GOT3 (cell line): ENCODE measurements at places on chromosomes 4 and X.

GRCh38 chr4:40848940-40849339, 99.2 kb downstream of the NSUN7 start:
- no peak for DNase-seq

DNA sequence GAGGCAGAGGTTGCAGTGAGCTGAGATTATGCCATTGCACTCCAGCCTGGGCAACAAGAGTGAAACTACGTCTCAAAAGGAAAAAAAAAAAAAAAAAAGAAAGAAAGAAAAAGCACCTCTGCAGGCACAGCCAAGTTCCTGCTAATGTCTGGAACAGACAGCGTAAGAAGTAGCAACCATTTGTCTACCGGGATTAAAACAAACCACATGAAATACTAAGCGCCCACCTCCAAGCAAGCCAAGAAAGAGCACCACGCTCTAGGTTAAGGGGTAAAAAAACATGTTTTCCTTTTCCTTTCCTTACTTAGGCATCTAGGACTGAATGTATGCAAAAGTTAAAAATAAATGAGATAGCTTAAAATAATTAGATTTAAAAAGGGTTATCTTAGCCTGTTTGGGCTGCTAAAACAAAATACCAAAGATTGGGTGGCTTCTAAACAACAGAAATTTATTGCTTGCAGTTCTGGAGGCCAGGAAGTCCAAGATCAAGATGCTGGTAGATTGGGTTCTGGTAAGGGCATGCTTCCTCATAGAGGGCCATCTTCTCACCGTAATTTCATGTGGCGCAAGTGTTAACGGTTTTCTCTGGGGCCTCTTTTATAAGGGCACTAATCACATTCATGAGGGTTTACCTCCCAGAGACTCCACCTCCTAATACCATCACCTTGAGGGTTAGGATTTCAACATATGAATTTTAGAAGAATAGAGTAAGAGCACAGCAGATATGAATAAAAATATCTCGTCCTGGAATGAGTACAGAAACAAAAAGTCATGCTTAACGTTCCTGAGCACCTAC, 12.3 kb downstream of the GPC4 start:
- DNase-seq, result no peak

DNA sequence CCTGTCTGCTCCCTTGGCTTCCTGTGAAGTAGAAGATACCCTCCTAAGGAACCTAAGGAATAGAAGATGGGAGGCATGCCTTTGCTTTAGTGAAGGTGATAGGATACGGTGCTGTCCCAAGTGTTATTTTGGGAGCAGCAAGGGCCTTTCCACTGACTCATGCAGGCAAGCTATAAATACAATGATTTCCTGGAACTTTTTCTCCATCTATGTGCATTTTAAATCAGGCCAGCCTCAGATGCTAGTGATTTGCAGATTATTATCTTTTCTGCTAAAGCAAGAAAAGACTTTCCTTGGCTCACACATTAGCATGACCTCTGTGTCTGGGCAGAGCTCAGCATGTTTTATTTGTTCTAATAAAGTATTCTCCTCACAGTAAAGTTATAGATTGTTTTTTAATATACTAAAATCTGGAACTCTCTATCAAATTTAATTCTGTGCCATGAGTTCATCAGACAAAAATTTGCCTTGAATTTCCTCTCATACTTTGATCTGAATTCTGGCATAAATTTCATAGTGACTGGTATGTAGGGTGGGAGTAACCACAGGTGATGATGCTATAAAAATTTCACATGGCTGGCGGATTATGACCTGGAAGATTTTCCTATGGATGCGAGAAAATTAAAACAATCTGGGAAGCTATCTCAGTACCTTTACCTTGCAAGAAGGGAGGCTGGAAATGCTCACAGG, 131.7 kb downstream of the REPS2 start:
- DNase-seq, result no peak

DNA sequence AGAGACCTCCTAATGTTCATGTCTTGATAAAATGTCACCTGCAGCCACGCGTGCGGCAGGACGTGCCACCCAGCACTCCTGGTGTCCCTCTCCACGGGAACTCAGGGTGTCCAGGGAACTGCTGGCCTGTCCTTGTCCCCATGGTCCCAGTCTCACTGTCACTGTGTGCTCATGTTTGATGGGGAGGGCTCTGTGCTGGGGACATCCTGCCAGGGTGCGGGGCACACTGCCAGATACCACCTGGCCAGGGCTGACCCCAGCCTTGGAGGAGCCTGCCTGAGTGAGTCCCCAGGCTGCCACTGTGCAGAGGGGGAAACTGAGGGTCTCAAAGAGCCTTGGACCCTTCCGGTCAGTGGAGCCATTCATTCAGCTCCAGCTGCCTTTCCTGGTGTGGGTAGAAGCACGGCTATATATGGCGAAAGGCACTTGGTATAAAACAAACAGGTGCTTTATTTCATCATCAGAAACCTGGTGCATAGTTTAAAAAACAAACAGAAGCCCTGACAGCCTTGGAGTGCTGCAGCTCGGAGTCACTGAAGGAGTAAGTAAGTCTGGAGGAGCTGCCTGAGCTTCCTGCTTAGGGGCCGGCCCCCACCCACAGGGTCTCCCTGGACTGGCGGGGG, 33.0 kb downstream of the NOP14 start:
- DNase-seq, result no peak

GRCh38 chrX:19332983-19333382, 10.7 kb upstream of the PDHA1 start:
- DNase-seq, result no peak

- no peak for DNase-seq
Measured at GRCh38 chrX:9403374-9403773, 61.5 kb upstream of the TBL1X start.

GRCh38 chr4:24637173-24637572, 52.8 kb upstream of the DHX15 start:
- no peak for DNase-seq

DNA sequence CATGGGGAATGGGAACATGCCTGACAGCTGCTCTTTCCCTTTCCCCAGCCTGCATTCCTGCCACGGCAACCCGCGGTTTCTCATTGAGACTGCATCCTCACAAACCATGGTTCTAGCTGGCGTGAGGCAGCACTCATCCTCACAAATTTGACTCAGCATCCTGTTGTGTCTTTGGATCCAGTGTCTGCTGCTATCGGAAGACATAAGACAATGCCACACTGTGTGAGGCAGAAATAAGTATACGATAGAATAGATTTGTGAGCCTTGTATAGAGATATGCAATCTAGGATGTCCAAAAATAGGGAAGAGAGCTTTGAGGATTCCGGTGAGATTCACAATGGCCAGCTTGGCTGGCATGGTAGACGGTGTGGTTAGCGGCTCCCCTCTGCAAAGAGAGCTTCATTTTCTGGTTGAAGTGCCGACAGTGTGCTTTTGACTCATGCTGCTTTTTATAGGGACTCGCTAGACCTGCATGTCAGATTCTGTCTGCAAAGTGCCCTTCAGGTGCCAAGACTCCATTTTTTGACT, 161.3 kb upstream of the PSAPL1 start:
- no peak for DNase-seq

- DNase-seq, result no peak
Measured at GRCh38 chrX:115054876-115055275, 37.5 kb upstream of the IL13RA2 start.

DNA sequence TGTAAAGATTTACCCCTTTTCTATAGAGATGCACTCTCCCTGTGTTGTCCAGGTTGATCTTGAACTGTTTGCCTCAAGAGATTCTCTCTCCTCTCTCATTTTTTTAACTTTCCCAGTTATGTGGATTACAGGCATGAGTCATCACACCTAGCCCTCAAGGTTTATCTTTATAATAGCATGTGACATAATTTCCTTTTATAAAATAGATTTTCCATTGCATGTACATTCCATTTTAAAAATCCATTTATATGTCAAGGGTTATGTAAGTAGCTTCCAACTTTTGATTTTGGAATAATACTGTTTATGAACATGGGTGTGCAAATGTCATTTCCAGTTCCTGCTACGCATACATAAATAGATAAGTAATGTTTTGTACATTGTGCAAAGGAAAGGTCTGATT, 20.6 kb downstream of the ZNF721 start:
- DNase-seq, result no peak

- DNase-seq, result no peak
Measured at GRCh38 chrX:22193851-22194659, 78.7 kb upstream of the CBLL2 start.

DNA sequence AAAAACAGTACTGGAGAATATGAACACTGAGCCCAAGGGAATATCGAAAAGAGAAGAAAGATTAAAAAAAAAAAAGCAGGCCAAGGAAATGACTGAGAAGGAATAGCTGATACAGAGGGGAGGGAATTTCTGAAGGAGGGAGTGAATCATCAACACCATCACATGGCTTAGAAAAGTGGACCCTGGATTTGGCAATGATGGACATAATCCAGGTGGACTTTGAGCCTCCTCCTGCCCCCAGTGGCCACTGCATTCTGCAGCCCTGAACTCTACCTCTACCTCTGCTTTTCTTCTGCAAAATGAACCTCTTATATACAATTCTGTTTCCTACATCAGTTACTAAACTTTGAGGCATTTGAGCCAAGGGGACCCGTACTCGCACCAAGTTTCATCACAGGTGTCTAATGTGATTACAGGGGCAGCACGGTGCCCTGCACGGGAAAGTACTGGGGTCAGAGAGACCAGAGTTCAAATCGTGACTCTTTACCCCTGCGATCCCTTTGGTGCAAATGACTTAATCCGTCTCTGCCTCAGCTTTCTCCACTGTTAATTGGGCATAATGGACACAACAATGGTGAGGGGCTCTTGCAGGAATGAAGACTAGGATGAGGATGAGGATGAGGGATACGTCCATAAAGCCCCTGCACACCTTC, 1.1 kb downstream of the OCIAD2 start:
- no peak for DNase-seq

DNA sequence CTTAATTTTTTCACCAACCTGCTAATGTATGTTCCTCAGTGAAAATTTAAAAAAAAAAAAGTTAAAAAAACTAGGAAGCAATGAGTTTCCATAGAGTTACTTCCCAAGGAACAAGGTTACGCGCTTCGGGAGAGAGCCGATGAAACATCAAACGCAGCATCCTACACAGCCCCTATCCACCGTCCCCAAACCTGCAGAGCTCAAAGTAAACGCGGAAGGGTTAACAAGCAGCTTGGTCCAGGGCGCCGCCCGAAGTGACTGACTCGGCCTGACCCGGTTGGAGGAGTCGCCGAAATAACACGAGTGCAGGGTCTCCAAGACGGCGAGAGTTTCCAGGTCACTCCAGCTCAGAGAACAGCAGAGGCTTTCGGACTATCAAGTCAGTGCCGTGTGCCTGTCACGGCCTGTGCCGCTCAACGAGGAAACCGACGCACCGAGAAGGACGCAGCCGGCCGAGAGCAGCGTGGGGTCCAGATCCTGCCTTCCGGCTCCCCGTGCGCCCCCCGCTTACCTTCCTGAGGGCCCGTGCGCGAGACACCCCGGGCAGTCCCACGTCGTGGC, 512 bp downstream of the NOP14 start:
- DNase-seq, result no peak

DNA sequence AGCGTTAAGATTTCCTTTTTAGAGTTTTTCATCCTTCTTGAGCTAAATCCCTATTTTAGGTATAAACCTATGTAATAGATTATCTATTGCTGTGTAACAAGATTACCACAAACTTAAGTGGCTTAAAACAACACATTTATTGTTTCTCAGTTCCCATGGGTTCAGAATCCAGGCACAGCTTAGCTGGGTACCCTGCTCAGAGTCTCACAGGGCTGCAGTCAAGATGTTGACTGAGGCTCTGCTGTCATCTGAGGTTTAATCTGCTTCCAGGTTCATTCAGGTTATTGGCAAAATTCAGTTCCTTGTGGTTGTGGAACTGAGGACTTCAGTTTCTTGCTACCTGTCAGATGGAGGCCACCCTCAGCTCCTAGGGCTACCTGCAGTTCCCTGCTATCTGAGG, 60.9 kb downstream of the GK start:
- DNase-seq, result no peak

GRCh38 chr4:127048376-127049044, 584.2 kb upstream of the INTU start:
- DNase-seq, result no peak

DNA sequence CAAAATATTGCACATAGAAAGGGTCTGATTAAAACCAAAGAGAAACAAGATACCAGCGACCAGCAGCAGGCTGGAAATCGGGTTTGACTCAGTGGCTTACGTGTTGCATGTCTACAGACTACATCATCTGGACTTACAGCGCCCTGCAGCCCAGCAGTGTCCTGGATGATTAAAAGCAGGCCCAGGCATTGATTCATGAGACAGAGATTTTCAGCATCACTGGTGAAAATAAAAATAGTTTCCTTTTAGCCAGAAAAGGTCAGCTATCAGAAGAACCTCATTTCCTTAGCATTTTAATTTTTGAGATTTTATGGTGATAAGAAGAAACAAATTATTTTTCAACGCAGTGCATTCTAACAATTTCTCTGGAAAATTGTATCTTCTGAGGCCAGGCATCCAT, 190.6 kb downstream of the PTTG2 start:
- DNase-seq, result no peak

- DNase-seq, result no peak
Measured at GRCh38 chr4:37043342-37043741, 201.2 kb upstream of the NWD2 start.

DNA sequence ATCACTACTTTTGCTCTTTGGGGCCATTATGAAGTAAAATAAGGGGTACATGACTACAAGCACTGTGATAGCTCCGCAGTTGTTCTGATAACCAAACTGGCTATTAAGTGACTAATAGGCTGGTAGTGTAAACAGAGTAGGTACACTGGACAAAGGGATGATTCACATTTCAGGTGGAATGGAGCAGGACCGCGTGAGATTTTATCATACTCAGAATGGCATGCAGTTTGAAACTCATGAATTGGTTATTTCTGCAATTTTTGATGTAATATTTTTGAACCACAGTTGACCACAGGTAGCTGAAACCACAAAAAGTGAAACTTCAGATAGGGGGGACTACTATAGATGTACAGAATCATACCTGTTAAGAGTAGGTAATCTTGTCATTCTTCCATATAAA, 55.8 kb downstream of the PAK3 start:
- no peak for DNase-seq

- DNase-seq, result no peak
Measured at GRCh38 chr4:5588046-5588445, 120.3 kb downstream of the EVC2 start.

DNA sequence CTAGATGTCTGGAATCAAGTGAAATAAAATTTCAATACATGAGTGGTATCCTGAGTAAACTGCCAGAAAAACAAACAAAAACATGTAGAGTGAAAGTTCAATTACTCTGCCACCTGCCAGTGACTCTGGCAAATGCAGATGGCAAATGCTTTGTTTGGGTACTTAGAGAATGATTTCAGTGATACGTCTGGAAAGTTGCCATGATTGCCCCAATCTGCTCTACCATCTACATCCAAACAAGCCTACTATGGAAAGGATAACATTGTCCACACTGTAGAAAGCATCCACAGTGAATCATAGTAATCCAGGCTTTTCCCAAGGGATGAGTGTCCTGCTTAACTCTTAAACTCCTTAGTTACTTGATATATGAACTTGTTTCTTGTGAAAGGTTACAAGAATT, 3.4 kb downstream of the SPATA4 start:
- DNase-seq, result no peak
